ENCODE measurements at places on chromosomes 7 and 10.
A peak's percentile ranks its signal among the peaks of the same experiment; 100 is the strongest.

DNA sequence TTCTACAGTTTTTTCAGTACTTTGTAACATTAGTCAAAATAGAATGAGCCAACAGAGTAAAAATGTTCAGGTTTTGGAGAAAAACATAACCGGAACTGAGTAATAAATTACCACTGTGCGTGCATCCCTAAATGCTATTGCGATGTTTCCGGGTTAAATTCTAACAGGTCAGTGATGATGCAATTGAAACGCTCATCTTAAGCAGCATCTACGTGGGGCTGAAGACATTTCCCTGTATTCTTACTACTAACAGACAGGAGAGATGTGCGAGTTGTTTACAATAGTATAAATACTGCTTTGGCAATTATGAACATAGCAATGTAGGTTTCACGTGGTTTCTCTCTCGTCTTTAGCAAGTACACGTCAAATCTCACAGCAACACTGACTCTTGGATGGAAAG, 149.4 kb downstream of the USP6NL start:
- DNase-seq: no peak

DNA sequence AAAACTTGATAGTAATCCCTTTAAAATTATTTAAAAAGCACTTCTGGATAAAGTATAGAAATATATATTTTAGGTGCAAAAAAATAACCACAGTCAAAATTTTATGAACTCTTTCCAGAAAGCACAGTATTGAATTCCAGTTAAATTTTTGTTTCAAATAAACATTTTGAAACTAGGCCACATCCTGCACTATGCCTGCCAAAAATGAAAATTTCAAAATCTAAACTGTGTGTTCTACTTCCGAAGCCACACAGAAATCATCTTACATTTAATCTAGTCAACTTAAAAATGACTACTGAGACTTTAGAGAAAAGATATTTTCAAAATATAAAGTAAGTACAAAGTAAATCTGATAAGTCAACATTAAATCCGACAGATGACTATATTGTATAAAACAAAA, 50.0 kb downstream of the MAGI2 start:
- DNase-seq: no peak

- DNase-seq: no peak
Observed at GRCh38 chr7:39697483-39697882, 74.1 kb downstream of the RALA start.

DNA sequence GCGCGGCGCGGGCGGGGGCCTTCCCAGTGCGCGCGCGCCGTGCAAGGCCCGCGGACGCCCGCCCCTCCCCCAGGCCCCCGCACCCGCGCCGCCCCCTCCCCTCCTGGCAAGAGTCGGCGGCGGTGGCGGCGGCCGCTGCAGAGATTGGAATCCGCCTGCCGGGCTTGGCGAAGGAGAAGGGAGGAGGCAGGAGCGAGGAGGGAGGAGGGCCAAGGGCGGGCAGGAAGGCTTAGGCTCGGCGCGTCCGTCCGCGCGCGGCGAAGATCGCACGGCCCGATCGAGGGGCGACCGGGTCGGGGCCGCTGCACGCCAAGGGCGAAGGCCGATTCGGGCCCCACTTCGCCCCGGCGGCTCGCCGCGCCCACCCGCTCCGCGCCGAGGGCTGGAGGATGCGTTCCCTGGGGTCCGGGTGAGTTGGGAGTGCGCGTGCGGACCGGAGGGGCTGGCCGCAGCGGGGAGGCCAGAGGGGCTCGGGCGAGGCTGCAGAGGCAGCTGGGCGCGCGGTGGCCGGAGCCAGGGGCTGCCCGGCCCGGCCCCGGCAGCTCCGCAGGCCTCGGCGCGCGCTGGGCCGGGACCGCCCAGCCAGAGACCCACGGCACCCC, at the start of gene BMPR1A:
Gene BMPR1A (plus strand): TSS at position 109 of the 602 bp plus-strand sequence. CDS start 119,400 bp downstream, outside the sequence.
- DNase-seq: no peak

GRCh38 chr7:91345449-91345848, 81.2 kb downstream of the FZD1 start:
- DNase-seq: no peak

DNA sequence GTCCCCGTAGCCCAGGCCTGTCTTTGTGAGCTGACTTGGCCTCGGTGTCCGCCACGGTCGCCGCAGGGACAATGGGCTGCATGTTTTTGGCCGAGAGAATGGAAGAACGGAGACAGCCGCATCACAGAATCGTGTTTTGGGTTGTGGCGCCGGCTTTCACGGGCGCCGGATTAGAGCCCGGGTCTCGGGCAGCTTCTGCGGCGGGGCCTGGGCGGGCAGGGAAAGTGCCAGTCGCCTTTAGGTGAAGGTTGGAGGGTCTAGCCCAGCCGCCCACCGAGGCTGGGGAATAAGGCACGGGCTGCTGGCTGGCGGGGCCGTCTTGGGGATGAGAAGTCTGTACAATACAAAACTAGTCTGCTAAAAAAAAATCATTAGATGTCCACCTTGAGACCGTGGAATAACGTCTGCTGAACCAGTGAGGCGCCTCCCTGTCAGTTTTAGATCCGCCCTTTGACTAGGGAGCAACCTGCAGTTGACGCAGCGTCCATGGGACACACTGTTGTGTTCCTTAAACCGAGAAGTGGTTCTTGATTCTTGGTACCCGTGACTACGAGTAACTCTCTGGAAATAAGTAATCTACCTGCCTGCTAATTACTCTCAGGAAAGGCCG, 577 bp downstream of the DNAJB9 start:
- peak; percentile 11 for DNase-seq

DNA sequence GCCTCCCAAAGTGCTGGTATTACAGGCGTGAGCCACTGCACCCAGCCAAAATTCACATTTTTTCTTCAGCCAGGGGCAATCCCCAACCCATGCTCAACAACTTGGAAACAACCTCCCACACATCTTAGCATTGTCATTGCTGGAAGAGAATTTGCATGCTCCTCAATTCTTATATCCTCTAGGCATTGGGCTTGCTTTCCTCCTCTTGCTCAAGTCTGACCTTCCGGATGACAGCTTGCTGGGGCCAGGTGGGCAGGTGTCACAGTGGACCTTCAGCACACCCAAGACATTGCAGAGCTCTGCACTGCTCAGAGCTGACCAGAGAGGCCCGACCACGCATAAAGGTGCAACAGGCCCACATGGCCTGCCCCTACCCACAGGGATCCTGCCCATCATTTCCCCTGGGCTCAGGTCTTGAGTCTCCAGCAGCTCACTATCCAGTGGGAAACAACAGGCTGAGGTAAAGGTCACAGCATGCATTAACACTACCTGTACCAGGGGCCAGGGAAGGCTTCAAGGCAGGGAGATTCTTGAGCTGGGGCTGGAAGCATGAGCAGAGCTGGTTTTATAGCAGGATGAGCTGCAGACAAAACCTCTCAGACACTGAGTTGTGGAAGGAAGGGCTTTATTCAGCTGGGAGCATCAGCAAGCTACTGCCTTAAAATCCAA, 6.8 kb upstream of the GPR15LG start:
- DNase-seq: no peak

DNA sequence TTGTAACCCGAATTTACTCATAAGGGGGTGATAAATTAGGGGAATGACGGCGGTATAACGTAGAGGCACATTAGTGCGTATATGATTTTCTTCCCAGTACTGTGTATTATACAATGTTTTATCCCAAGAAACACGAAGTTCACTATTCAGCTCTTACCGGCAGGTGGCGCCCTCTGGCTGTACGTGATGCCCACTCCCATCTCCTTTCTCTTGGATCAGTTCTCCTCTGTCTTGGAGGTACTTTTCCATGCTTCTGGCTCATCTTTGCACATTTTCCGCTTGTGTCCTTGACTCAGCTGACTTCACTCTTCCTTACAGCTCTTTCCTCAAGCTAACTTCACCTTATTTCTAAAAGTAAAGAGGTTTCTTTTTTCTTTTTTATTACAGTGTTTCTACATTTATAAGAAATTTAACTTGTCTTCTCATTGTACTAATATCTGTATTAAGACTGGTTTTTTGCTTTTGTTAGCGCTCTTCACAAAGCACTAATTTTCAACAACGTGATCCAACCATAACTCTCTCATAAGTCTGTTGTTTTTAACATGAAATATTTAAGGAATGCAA, 21.3 kb downstream of the TMEM176B start:
- peak; percentile 24 for DNase-seq

GRCh38 chr10:20892796-20893195, 4.3 kb downstream of the NEBL start:
- DNase-seq: no peak

DNA sequence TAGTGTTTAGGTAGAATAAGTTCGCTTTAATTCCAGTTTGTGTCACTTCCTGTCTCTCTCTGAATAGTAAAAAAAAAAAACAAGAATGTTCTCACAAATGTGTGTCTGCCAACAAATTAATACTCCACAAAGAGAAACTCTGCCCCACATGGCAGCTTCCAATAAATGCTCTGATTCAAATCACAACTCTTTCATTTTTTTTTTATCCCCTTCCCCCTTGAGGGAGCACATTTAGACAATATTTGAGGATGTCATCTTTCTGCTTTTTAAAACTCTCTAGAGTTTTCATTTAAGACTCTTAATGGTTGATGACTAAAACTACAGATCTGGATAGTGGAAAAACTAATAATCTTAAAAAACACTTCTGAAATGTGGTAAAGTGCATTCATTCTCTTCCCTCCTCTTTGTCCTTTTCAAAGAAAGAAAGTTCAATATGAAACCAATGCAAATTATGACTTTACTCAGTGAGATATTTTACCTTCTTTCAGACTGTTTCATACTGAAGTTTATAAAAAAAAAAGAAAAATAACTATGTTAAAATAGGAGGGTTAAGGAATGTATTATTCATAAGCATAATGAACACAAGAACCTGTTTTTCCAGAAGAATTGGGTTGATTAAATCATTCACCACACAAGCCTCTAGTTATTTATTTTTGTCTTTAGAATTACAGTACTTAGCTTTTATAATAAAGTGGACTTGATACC, 42.3 kb downstream of the ARID5B start:
- no peak for DNase-seq

GRCh38 chr10:116740971-116741370, 1.4 kb downstream of the HSPA12A start:
- DNase-seq: no peak

GRCh38 chr7:98903246-98903645, 24.9 kb downstream of the TRRAP start:
- no peak for DNase-seq

DNA sequence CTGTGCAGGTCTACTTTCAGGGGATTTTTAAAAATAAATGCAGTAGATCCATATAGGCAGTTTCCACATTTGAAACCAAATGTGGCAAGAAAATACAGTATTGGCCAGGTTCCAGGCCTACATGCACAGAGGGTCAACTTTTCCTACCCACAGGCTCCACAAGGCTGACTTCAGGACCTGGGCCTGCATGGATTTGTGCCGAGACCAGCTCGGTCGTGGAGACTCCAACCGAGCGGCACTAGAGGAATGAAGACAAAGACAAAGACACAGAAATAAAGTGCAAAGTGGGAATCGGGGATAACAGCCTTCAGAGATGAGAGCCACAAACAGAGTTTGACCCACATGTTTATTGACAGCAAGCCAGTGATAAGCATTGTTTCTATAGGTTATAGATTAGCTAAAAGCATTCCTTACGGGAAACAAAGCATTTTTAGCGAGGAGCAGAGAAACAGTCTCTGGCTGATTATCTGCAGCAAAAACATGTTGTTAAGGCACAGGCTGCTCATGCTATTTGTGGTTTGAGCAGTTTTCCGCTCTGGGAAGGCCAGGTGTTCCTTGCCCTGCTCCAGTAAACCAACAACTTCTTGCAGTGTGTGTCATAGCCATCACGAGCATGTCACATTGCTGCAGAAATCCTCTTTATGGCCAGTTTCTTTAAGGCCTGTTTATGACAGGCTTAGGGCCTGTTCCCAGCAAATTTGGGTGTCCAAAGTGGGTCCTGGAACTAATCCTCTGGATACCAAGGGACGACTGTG, 52.6 kb downstream of the ZNF37A start:
- DNase-seq: no peak

GRCh38 chr7:30886608-30887011, 25.0 kb upstream of the AQP1 start:
- no peak for DNase-seq

DNA sequence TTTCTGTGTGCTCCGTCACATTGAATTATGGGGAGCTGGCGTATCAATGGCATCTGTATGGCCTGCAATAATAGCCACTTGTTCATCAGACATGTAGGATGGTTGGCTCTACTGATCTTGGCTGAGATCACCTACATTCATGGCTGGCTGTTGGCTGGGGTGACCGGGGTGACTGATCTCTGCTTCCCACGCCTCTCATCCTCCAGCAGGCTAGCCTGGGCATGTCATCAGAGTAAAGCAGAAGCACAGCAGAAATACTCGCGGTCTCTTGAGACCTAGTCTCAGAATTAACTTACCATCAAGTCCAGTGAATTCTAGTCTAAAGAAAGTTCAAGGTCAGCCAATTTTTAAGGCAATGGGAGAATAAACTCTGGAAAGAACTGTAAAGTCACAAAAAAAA, 257.7 kb upstream of the GLI3 start:
- no peak for DNase-seq

DNA sequence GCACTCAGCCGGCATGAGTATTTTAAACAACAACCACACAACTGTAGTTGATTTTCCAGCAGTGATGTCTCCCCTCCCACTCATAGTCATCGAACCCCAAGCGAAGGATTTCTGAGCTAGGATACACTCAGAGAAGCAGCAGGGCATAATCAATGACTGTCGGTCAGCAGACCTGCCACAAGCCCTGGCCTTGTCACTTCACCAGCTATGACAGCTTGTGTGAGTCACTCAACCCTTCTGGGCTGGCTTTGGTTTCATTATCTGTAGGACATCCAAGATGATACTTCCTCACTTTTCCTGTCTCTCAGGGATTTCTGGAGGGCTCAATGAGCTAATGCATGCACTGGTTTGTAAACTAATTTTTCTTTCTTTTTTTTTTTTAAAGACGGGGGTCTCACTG, 22.0 kb upstream of the UBE3C start:
- DNase-seq: no peak

GRCh38 chr10:129387258-129387525, 79.8 kb upstream of the MGMT start:
- DNase-seq: no peak

DNA sequence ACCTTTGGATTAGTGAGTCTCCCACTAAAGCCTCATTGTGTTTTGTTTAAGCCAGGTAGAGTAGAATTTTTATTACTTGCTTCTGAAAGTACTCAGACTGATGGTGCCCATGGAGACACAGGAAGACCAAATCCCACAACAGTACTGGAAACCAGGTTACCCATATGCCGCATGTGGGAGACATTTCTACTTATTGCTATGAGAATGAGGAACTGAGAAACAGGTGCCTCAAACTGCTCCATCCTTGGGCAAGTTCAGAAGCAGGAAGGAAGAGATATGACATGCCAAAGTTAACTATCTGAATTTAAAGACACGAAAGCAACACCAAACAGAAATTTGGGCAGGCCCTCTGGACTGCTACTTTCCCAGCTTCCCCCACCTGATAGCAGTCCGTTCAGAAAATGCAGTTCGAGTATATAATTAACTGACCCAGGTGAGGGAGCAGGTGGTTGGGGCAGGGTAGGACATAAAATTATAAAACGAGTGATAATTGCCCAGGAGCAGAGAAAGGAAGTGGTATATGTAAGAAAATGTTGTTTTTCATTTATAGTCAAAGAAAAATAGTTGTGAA, 382.3 kb upstream of the MTPN start:
- no peak for DNase-seq

GRCh38 chr10:6173203-6173602, 29.5 kb upstream of the PFKFB3 start:
- DNase-seq: no peak

GRCh38 chr7:142595816-142596516, 153.3 kb upstream of the PRSS1 start:
- DNase-seq: no peak
